Ureter (tissue), 1 donor: ENCODE measurements at places on chromosomes 11 and 22. TPM values are rescaled to one million over a fixed set of nuclear protein-coding genes. Genes with fewer than 3 reads are reported as not detected.

Gene VSIG10L2
- total RNA-seq = 0.75 TPM

- no peak for DNase-seq
Measured at GRCh38 chr22:30705710-30706651, 11.3 kb downstream of the OSBP2 start.

Gene JAM3
- total RNA-seq = 33.8 TPM

Gene LRRN4CL
- 5.0 TPM for total RNA-seq

- no peak for DNase-seq
Measured at GRCh38 chr22:27714068-27714467, 87.5 kb downstream of the MN1 start.

- DNase-seq = no peak
Measured at GRCh38 chr11:12777208-12777874, 103.1 kb downstream of the TEAD1 start.
